Fibroblast of skin of right quadriceps (primary cell): ENCODE measurements at places on chromosomes 6 and 20.
A peak's percentile ranks its signal among the peaks of the same experiment; 100 is the strongest.

DNA sequence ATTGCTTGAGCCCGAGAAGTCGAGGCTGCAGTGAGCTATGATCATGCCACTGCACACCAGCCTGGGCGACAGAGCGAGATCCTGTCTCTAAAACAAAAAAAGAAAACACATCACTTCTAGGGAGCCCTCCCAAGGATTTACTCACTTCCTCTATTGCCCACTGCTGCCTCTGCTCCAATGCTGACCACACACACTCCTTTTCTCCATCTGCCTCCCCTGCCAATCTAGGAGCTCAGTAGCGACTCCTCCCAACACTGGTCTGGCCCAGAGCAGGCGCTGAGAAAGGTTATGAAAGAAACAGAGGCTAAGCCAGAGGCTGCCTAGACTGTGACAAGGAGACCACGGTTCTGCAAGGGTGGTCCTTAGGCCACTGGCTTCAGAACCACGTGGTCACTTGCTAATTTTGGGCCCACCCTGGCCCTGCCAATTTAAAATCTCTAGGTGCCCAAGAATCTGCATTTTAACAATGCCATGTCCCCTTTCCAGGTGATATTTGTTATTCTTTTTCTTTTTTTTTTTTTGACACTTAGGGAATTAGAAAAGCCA, 1.3 kb upstream of the E2F1 start:
- no peak for DNase-seq

DNA sequence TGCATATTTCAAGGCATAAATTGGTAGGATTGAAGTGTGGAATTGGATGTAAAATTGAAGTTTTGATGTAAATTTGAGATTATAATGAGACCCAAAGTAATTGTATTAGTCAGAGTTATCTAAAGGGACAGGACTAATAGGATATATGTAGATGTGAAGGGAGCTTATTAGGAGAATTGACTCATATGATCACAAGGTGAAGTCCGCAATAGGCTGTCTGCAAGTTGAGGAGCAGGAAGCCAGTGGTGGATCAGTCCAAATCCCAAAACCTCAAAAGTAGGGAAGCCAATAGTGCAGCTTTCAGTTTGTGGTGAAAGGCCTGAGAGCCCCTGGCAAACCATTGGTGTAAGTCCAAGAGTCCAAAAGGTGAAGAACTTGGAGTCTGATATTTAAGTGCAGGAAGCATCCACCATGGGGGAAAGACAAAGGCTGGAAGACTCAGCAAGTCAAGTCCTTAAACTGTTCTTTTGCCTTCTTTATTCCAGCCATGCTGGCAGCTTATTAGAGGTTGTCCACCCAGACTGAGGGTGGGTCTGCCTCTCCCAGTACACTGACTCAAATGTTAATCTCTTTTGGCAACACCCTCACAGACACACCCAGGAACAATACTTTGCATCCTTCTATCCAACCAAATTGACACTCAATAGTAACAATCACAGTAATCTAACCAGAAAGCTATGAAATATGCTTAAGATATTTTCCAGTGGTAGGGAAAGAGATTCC, 442.6 kb upstream of the PTCHD4 start:
- no peak for DNase-seq

DNA sequence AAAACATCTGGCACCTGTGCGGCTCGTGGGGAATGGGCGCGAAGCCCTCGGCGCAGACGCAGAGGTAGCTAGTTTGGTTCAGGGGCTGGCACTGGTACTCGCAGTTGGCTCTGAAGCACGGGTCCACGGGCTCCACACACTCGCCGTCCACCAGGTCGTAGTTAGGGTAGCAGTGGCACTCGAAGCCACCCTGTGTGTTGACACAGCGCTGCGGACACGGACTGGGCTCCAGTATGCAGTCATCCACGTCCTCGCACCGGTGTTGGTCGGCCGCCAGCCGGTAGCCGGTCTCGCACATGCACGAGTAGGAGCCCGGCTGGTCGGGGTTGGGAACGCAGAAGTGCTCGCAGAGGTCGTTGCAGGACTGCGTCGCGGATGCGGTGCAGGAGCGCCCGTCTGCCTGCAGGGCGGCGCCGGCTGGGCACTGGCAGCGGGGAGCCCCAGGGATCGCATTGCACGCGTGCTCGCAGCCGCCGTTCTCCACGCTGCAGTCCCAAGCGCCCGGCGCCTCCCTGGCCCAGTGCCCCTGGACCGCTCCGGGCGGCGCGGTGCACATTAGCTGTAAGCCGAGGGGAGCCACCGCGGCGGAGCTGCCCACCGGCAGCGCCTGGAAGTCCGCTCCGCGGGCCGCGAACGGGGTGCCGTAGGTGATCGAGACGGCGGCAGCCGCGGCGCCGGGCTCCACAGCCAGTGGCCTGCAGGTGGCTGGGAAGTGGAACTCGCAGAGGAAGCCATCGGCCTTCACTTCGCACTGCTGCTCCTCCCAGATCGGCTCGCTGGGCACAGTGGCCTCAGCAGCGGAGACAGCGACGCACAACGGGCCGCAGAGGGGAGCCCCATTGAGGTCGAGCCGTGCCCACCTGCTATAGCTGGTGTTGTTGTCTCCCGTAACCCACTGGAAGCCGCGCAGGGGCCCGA, 930 bp downstream of the THBD start:
- DNase-seq: peak; percentile 21

GRCh38 chr6:44820321-44820720, 432.8 kb downstream of the CDC5L start:
- DNase-seq: peak; percentile 36

DNA sequence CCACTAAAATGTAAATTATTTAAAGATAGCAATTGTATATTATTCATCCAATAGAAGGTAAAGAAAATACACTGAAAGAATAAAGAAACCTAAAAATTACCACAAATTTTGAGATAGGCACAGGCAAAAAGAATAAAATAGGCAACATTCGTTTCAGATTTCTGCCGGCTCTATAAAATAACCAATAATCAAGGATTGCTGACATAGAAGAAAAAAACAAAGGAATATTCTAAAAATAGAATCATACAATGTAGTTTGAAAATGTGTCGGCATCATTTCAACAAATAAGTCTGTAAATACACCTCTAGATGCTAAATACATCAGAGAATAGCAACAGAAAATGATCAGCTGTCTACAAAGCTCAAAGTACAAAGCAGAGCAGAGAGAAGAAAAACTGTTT, 973.3 kb downstream of the EPHA7 start:
- DNase-seq: no peak

- DNase-seq: no peak
These were observed 206.2 kb upstream of the SGK1 start for GRCh38 chr6:134523903-134524650.

DNA sequence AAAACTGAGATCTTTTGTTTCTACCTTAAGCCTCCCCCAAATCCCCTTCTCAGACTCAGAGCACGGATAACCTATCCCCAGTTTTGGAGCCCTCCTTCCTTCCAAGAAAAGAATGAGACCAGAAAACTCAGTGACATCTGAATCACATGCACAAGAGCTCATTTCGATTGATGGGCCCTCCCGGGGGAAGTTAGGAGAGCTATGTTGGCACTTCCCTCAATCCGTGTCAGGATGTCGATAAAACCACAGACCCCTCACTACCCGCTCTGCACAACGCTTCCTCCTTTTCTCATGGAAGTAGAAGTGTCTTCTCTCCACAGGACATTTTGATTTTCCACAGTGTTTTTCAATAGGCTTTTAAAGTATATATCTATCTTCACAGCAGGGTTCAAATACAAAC, 332.4 kb downstream of the HACE1 start:
- no peak for DNase-seq

- DNase-seq: no peak
These were observed 219.4 kb upstream of the SSTR4 start for GRCh38 chr20:22815603-22816315.
